ENCODE measurements at places on chromosomes 5 and 9.

GRCh38 chr9:81244631-81245030 is 444.7 kb downstream of the TLE1 start:
- no peak for DNase-seq

DNA sequence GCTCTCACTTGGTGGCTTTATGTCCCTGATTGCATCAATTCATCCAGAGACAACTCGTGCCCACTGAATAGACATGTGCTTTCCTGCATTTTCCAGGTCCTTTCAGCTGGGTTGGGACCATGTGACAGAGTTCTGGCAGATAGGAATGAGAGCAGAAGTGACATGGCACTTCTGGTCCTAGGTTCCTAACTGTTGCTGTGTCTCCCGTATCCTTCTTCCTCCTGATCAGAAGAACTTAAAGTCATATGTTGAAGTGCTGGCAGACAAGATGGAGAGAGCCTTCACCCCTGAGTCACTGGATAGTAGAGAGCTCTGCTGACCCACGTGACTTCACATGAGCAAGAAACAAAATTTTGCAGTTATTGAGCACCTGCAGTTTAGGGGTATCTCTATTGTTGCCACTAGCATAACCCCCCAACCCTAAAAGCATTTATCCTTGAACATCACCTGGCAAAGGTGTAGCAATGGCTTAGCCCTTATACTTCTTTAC is 80.0 kb downstream of the NREP start:
- DNase-seq = no peak

GRCh38 chr9:137552022-137552768 is 516 bp downstream of the MRPL41 start:
- peak; percentile 48 for DNase-seq

DNA sequence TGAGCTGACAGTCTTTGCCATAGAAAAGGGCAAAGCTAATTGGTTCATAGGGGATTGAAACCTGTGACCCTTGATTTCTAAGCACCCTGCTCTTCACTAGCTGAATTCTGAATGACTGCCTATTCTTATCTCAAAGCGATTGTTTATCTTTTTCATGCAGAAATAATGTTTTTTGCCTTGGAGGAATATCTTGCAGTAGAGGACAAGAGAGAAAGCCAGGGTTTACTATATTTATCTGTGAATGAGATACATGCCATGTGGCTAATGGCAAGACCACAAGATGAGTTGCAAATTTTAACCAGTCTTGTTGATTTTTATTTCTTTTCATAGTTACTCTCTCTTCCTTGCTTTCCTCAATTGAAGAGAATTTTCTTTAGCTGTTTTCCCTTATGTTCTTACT is 185.0 kb downstream of the CNTLN start:
- no peak for DNase-seq

DNA sequence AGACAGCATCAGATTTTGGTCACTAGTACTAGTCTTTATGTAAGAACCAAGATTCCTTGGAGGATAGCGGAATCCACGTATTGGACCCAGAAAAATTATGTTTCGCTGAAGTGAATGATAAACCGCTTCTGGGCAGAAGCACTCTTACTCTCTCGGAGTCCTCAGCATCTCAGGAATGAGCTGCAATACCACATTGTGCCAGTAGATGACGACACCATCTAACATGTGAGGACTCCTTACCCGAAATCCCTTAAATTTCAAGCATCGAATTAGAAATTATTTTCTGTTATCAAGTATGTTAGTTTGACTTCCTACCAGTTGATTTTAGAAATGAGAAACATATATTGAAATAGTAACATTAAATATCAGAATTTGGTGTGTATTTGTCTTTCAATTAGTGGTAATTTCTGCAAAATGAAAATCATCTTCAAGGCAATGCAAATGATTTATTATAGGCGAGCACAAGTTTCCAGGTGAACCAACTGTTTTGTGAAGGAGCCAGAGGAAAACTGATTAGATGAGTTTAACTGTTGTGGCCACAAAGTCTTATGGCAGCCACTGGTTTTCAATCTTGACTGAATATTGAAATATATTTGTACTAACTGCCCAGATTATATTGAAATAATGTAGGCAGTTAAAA is 66.0 kb upstream of the CAMK4 start:
- peak; percentile 70 for DNase-seq

GRCh38 chr9:81539317-81539716 is 150.0 kb downstream of the TLE1 start:
- DNase-seq = no peak

DNA sequence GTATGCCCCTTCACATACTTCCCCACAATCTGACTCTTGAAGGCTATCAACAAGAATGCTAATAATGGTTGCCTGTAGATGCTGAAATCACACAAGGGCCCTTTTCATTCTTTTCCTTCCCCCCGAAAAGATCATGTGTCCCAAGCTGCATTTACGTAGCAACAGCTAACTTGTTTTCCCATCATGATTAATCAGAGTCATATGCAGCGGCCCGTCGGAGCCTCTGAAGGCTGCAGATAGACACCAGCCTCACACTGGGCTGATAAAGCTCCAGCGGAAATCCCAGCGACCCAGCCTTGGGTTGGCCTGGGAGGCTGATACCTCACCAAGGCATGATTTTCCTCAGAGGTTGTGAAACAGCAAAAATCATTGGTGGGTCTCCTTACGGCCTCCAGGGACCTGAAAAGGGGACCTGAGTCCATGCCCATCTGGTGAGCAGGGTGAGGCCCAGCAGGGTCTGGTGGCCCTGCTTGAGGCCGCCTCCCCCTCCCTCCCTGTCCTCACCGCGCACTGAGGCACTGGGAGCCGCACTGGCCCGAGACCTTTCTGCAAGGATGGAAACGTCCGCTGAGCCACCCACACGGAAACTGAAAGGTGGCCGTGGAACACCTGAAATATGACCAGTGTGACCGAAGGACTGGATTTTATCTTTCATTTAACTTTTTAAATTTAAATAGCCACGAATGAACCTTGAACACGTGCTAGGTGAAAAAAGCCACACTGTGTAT is 114.2 kb upstream of the PHYKPL start:
- DNase-seq = no peak

- no peak for DNase-seq
Observed at GRCh38 chr9:35279946-35280345, 118.1 kb downstream of the UNC13B start.

DNA sequence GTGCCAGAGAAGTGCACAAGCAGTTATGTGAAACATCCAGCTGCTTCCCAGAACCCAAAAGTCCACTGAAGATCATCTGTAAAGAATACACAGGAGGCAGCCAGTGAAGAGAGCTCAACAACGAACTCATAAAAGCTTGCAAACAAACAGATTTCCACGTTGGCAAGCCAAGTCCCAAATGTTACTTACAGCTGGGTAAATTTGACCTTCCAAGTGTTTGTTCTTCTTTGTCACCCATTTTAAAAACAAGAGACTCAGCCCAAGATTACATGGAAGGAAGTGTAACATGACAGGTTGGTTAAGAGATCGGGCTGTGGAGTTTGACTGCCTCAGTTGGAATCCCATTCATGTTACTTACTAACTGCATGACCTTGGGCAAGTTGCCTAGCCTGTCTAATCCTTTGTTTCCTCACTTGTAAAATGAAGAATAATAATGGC is 174.9 kb upstream of the PAPPA start:
- DNase-seq = no peak

- DNase-seq = no peak
Observed at GRCh38 chr5:168865968-168866367, 286.8 kb upstream of the PANK3 start.

DNA sequence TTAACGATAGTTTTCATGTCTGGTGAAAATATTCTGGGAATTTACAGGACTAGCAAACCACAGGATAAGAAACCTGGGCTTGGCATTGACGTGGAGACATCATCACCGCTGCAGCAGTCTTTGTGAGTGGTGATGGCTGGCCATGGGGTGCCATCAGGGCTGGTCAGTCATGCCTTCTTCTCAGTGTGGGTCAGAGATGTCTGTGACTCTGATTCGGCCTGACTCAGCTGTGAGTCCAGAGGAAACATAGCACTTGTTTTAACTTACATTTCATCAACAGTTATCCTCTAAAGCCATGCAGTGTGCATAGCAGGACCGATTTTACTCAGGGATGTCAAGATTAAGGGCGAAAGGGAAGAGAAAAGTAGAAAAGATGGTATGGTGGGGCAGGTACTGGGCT is 33.2 kb upstream of the CYFIP2 start:
- DNase-seq = no peak

DNA sequence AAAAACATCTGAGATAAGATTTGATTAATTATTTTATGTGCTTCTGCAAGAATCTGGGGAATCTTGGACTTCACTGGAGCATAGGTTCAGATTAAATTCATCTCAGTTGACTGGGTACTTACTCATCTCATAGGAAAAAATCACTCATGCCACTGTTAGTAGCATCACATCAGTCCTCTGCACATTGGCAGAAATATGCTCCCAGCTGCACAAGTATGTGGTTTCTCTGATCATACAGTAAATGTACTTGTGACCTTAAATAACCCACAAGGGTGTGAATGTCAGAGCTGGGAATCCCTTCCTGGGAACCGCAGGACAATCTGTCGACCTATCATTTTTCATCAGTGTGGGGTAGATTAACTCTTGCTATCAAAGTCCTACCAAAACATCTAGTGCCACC is 203.7 kb upstream of the SLC24A2 start:
- DNase-seq = no peak

- DNase-seq = no peak
Observed at GRCh38 chr5:95403996-95404395, 12.8 kb downstream of the FAM81B start.

DNA sequence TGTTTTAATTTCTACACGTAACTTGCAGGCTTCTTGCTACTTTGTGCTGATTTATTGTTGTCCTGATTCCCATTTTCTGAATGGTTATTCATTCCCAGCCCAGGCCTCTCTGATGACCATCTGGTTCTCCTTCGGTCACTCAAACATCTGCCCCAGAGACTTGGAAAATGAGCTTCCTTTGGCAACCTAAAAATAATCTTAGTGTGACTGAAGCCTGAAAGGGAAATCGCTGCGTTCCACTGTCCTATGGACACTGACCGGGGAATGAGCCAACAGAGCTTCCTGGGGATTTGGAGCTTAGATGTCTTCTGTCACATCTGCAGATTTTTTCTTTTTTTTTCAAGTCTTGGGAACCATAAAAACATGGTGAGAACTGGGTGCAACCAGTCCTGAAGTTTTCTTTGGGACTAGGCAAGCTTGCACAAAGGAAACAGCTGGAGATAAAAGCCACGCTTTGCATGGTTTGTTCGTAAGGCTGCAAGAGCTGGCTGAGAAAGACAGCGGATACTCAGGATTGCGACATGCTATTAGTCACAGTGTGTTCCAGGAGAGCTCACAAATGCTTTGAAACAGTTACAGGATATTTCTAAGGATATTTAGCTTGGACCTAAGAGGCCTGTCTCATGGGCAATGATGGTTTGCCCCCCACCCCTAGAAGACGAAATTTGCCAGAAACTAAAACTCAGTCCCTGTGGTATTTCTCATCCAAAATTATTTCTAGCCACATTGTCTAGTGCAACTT is 146.2 kb downstream of the GOLPH3 start:
- no peak for DNase-seq

- DNase-seq = no peak
Observed at GRCh38 chr5:68444048-68444447, 228.5 kb downstream of the PIK3R1 start.

DNA sequence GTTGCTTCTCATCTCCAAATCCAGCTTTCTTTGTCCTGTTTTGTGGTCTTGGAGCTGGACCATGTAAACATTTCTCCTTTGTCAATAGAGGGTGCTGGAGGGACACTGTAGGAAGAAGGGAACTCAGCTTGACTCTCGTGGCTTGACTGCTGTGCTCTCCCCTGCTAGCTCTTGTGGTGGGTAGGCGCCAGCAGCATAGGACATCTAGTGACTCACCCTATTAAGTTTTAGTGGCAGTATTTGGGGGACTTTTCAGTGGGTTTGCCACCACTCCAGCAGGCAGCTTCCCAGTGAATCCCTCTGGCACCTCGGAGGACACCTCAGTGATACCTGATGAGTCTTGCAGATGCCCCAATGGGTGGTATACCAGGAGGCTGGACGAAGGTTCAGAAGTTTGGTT is 97.8 kb downstream of the TSSK1B start:
- no peak for DNase-seq

DNA sequence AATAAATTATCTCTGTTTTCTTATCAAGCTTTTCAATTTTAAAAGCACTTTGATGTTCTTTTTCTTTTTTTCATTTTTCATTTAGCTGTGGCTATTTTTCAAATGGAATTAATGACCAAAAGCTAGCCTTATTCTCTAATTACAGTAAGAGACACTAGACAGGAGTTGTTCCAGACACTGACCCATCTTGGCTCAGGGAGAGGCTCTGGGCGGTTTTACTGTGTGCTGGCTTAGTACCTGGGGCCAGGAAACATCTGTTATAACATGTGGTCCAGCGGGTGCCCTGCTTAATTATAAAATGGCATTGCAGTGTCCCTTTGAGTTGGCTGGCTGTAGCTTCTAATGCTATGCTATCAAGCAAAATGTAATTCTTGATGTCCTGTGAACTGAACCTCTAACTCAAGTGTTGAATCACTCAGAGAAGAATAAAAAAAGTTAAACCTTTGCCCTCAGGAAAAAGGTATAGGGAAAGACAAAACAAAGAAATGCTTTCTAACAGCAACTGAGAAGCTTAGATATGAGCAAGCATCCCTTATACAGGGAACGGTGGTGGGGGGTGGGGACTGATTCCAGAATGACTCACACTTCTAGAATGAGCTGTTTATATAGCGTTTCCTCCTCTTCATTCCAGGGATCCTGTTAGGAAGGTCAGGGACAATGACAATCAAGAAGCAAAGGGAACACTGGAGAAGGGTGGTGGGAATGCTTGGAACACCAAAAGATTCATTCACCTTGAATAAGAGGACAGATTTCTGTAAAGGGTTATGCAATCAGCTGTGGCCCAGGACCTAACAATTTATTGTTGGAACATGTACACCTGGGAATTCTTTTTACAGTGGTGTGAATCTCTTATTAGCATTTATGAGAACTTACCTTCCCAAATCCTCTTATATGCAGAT is 58.7 kb upstream of the NFIB start:
- no peak for DNase-seq

GRCh38 chr5:434443-435146 is 8.4 kb upstream of the EXOC3 start:
- DNase-seq = no peak

DNA sequence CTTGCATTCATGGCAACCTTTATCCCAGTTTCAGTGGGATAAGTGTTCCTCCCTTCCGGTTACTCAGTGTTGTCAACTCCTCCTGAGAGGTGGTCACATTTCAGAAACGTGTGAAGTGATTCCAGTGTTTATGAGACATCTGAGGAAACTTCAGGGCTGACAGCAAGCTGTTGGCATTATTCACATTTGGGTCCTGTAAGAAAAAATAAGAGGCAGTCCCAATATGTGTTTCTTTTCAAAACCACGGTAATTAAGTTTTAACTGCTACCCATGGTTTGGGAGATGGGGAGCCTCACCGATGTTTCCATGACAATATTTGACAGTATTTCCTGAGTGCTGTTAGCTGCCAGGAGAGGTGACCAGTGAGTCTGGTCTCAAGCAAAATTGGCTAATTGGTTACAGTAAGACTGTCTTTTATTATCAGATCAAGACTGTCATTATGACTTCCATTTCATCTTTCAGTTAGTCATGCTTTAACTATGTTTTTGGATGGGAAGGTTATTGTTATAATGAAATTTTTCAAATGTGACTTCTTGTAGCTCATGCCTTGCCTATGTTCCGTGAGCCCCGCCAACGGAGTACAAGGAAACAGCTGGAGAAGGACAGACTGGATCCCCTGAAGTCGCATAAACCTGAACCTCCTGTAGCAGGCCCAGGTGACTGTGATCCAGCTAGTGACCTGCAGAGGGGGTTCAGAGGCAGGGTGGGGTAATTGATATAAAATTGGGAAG is 115.3 kb downstream of the GDNF start:
- DNase-seq = no peak

GRCh38 chr5:57466544-57466943 is 16.1 kb downstream of the ACTBL2 start:
- no peak for DNase-seq
